Type B pancreatic cell (in vitro differentiated cells): ENCODE measurements at places on chromosomes 16 and 17. TPM values are rescaled to one million over a fixed set of nuclear protein-coding genes. Genes with fewer than 3 reads are reported as not detected.

DNA sequence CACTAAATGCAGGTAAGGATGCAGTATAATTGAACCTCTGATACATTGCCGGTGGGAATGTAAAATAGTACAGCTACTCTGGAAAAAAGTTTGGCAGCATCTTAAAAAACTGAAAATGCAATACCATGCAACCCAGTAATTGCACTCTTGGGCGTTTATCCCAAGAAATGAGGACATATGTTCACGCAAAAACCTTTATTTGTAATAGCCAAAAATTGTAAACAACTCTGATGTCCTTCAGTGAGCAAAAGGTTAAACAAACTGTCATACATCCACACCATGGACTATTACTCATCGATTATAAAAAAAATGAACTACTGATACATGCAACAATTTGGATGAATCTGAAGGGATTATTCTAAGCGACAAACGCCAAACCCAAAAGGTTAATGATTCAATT is 16.9 kb downstream of the SYNRG start:
- DNase-seq = no peak

NPTX1 gene
- 1.7 and 4.7 TPM in 2 replicates for total RNA-seq

GRCh38 chr16:30561089-30561816 is 3.1 kb upstream of the ZNF764 start:
- no peak for DNase-seq

GRCh38 chr17:8109661-8110455 is 8.5 kb downstream of the ALOXE3 start:
- no peak for DNase-seq

DNA sequence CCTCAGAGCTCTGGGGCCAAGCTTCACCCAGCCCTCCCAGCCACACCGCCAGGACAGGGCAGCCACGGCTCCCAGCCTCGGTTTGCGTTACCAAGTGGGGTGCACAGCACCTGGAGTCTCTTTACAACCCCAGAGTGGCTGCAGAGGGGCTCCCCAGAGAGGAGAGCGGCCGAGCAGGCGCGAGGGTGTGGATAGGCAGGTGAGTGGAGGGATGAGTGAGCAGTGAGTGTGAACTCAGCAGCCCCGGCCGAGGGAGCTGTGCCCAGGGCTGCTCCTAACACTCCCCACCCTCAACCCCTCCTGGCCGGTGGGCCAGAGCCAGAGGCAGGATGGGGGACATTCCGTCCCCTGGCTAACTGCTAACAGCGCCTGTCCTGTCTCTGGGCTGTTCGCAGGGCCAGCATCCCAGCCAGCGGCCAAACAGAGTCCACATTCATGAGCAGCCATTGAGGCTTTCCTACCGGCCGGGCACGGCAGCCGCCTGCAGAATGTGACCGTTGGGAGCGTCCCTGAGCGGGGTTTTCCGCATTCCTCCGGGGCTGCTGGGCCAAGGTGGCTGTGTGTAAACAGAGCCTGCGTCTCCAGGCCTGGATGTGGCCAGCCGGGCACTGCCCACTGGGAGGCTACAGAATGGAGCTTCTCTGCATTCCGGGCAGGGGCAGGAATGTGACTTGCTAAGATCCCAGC is 5.3 kb downstream of the ZNF469 start:
- no peak for DNase-seq

KRTAP1-1 gene
- not detected in 2 replicates for total RNA-seq

DNA sequence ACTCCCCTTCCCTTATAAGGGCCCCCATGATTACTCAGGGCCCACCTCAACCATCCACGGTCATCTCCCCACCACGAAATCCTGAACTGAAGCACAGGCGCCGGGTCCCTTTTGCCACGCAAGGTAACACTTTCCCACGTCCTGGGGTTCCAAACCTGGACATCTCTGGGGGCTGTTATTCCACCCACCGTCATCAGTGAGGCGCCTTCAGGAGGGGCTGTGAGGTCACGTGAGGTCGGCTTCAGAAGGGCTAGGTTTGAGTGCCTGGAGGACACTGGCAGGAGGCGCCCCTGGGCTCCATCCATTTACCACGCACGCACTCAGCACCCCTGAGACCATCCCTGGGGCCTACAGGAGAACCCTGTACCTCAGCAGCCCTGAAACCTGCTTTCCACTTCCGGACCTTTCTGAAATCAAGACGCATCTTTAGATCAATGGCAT is 4.1 kb downstream of the CD2BP2 start:
- no peak for DNase-seq

DNA sequence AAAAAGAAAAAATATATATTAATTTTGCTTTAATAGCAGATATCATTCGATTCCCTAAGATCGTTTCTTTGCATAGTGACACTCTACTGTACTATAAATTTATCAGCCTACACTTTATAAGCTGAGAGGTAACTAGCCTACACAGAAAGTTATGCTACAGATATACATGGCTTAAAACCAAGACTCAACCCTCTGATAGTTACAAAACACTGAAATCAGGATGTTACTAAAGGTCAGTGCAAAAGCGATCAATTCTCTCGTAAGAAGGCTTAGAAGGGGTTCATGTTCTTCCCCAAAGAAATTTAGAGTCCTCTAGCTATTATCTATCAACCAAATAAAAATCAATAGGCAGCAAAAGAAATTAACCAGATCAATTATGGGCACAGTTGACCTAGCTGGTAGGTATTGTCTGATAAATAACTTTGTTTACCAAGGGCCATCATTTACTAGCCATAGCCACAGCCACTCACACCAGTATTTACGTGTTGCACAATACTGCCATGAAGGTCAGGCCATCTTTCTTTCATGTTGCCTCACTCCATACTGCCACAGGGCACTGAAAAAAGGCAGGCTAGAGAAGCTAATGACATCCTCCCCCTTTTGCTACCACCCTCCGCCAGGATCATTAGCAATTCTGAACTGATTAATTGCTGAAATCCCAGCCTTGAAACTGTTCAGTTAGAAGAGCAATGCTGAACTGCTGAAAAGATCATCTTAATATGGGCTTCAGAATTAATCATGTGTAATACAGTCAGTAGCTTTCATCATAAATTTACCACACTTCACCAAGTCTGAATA is 43.7 kb downstream of the RND2 start:
- DNase-seq = no peak

CX3CL1 gene
- total RNA-seq = 1.4 and 17.8 TPM in 2 replicates

GRCh38 chr17:3852561-3852960 is 6.5 kb upstream of the NCBP3 start:
- no peak for DNase-seq

DNA sequence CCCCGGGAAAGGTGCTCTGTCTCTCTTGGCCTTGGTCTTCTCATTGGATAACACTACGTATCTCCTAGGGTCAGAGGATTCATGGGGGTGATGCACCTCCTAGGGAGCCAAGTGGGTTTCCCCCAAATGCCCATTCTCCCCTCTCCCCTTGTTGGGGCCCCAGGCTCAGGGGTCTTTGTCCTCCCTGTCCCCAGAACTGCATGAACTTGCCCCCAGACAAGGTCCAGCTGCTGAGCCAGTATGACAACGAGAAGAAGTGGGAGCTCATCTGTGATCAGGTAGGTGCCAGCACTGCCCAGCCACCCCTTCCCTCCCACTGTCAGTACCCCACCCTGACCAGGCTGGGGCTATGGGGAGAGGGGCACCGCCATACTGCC is 8.7 kb downstream of the FMNL1 start:
- DNase-seq = no peak

MYCBPAP gene
- total RNA-seq = 0.88 and 4.1 TPM in 2 replicates

MGAT5B gene
- 3.0 and 15.9 TPM in 2 replicates for total RNA-seq

DNA sequence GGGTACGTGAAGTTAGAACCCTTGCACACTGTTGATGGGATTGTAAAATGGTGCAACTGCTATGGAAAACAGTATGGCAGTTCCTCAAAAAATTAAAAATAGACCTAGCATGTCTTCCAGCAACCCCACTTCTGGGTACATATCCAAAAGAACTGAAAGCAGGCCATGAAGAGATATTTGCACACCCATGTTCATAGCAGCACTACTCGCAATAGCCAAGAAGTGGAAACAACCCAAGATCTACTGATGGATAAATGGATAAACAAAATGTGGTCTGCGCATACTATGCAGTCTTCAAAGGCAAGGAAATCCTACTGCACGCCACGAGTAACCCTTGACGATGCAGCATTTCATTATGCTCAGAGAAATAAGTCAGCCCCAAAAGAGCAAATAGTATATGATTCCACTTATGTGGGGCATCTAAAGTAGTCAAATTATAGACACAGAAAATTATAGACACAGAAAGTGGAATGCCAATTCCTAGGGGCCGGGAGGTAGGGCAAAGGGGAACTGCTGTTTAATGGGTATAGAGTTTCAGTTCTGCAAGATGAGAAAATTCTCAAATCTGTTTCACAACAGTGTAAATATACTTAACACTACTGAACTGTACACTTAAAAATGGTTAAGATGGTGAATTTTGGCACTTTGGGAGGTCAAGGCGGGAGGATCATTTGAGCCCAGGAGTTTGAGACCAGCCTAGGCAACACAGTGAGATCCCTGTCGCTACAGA is 17.2 kb downstream of the CORO7 start:
- DNase-seq = no peak

DNA sequence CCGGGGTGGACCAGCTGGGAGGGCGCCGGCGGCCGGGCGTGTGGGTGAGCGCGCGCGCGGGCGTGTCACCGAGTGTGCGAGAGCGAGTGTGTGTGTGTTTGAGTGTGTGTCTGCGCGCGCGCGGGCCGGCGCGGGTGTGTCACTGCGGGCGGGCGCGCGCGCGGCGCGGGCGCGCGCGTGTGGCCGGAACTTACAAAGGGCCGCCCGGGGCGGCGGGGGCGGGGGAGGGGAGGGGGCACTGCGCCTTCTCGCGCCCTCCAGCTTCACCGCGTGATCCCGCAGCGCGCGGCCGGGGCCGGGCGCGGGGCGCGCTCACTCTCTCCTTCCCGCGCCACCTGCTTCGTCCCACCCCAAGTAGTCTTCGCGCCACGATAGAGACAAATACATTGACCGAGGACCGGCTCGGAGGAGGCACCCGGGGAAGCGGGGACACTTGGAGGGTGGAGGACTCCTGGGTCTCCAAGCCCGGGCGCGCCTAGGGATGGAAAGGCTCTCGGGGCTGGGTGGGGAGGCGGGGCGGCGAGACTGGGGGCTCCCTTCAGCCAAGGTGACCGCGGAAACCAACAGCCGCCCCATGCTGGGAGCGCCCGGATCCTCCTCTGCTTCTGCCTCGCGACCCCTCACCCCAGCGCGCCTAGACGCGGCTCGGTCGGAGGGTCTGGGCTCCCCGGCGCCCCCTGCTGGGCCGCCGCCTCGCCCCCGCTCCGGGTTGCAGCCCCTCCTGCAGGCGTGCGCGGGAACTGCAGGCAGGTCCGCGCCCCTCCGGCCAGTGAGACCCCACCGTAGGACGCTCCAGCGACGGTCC is at the start of gene SRCIN1:
TSS of gene SRCIN1 (minus strand) at position 112 of the 805 bp plus-strand sequence. CDS start 247 bp downstream, outside the sequence.
- DNase-seq = no peak
